ENCODE measurements at places on chromosomes 2 and 18. TPM values are rescaled to one million over a fixed set of nuclear protein-coding genes. Genes with fewer than 3 reads are reported as not detected.

GRCh38 chr2:85066874-85067351 is 66.3 kb upstream of the TCF7L1 start:
- no peak overlapping the region for H3K27ac ChIP-seq
- DNase-seq = no peak
- peak overlapping the region; percentile 19 for H3K4me3 ChIP-seq
- H3K36me3 ChIP-seq = no peaks in the 10 kb centered on the region

Gene ARHGAP25
- total RNA-seq = 9.6 TPM

- no peak for DNase-seq
- H3K4me1 ChIP-seq = no peaks in the 10 kb centered on the region
- H3K27me3 ChIP-seq = no peaks in the 10 kb centered on the region
Observed at GRCh38 chr2:175690113-175690837, 311.8 kb downstream of the LNPK start.

Gene IL37
- total RNA-seq = not detected

DNA sequence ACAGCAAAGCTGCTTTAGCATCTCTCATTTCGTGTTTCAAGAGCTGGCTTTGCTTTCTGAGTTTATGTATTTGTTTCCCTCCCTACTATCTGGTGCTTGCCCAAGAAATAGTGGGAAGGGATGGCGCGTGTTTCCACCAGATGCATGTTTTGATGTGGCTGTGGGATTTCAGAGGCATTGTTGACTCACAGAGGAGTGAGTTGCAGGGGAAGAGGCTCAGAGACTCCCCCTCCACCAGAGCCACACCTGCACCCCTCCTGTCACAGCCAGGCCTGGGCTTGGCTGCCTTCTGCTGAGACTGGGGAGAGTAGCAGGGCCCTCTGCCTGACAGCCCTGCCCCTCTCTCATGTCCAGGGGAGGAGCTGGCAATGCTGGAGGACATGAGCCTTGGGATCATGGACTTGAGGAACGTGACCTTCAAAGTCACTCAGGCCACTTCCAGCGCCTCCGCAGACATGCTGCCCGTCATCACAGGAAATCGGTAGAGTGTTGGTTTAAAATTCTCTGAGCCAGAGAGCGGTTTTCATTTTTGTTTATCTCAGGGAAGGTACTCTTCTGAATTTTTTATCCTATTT is 42.9 kb downstream of the COA5 start:
- no peaks in the 10 kb centered on the region for H3K27me3 ChIP-seq
- no peaks in the 10 kb centered on the region for H3K4me1 ChIP-seq
- no peak overlapping the region for H3K4me3 ChIP-seq
- no peak for DNase-seq
- H3K27ac ChIP-seq = no peak overlapping the region

All from vagina (tissue), 2 donors.